Stimulated activated naive CD8-positive, alpha-beta T cell treated with anti-CD3 and anti-CD28 coated beads, Interleukin-15, Interleukin-2, amounts not matched to agents 100 U/mL and 50 U/mL, for 24 hours (primary cell): ENCODE measurements at places on chromosomes 1 and 21.

DNA sequence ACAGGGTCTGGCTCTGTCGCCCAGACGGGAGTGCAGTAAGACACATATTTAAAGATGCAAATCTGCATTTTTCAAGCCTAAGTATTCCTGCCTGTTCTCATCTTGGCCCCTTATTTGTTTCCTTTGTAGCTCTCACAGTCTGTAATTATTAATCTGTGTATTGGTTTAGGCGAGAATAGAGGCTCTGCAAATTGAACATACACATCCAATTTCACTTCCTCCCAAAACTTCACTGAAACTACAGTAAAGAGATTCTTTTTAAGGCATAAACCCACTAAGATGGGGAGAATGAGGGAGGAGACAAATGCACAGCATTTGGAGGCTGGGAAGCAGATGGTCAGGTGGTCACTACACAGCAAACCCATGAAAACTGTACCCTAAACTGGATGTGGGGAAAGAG is 21.0 kb downstream of the HMGN2 start:
- DNase-seq, result no peak

DNA sequence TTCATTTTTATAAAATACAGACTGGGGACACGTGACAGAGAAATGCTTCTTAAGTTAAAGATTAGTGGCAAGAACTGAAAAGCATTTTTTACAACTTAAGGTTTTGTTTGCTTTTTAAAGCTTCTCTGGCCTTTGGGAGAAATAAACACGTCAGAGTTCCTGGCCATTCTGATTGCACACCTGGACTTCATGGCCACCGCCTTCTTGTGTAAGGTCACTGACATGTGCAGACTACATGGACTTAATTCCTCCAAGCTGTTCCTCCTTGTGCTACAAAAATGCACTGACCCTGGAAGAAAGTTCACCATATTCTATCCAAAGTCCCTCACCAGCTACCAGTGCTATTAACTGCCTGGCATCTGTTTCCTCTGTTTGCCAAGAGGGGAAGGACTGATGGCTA is 56.1 kb downstream of the GADD45A start:
- no peak for DNase-seq

DNA sequence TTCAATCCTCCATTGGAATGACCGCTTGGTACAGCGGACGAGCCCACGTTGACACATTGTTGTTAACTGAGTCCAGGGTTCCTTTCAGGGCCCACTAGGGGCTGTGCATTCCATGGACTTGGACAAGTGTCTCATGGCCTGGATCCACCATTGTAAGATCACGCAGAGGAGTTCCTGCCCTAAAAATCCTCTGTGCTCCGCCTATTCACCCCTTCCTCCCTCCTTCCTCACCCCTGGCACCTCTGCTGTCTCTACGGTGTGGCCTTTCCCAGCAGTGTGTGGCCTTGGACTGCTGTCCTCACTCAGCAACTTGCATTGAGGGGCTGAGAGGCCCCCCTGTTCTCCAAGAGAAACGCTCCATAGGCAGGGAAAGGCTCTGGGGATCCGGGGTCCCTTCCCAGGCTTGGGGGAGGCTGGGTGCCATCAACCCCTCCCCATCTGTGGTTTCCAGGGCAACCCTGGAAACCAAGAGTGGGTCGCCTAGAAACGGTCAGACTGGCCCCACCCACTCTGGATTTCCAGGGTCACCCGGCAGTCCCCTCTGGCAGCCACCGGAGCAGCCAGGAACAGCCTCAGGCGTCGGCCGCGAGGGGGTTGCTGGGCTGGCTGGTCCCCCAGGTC is 50.9 kb downstream of the MEGF6 start:
- no peak for DNase-seq

DNA sequence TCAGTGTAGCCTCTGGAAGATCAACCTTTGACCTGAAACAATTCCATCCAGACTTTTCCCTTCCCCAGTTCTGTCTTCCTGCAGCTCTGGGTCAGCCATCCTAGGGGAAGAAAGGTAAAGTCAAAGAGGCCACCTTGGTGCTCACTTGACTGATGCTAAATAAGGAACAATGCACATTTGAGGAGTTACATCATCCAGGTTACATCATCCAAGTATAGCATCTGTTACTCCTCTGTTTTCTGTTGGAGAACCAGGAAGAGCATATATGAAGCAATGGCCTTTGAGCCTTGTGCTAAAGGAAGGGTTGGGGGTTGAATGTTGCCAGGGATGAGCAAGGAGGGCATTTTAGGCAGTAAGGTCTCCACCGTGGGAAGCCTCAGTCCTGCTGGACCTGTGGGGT is 3.1 kb upstream of the DSCAM start:
- DNase-seq, result no peak

GRCh38 chr1:7453038-7453437 is 318.1 kb upstream of the VAMP3 start:
- no peak for DNase-seq

DNA sequence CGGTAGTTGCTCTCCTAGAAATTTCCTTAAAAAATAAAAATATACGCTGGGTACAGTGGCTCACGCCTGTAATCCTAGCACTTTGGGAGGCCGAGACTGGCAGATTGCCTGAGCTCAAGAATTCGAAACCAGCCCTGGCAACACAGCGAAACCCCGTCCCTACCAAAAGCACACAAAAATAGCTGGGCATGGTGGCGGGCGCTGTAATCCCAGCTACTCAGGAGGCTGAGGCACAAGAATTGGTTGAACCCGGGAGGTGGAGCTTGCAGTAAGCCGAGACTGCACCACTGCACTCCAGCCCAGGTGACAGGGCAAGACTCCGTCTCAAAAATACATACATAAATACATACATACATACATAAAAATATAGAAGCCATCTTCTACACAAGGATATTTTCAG is 262.8 kb downstream of the AKT3 start:
- no peak for DNase-seq

- DNase-seq, result no peak
Measured at GRCh38 chr1:59595774-59596173, 219.0 kb upstream of the HOOK1 start.

DNA sequence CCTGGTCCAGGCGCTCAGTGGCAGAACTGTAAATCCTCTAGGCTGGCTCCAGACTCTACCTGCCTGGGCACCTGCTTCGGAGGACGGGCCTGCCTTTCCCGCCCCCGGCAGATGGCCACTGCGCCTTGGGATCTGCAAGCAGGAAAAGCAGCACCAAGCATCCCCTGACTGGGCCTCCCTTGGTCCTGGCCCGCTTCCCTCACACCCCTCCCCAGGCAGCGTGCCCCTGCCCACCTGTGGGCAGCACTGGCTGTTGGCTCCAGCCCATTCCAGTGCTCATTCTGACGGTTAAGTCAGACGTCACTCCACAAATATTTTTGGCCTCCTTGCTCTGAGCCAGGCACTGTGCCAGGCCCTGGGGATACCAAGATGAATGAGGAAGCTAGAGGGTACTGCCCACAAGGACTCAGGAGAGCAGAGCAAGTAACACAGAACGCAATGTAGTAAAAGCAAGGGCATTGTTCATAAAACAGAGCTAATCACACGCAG is 22.0 kb upstream of the BLACAT1 start:
- DNase-seq, result no peak

DNA sequence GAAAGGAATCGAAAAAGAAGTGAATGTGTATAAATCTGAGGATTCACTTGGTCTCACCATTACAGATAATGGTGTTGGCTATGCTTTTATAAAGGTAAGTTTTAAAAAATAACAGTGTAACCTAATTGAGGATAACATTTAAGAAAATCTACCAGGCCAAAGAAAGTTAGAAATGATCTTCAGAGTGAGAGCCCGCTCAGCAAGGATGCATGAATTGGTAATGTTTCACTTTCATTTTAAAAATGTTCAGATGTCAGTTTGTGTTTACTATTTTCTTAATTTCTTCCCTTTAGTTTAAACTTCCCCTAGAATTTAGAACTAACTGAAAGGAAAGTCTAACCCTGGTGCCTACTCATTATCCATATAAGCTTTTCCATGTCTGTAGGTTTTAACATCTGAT is 35.0 kb downstream of the GIPC2 start:
- DNase-seq, result no peak

DNA sequence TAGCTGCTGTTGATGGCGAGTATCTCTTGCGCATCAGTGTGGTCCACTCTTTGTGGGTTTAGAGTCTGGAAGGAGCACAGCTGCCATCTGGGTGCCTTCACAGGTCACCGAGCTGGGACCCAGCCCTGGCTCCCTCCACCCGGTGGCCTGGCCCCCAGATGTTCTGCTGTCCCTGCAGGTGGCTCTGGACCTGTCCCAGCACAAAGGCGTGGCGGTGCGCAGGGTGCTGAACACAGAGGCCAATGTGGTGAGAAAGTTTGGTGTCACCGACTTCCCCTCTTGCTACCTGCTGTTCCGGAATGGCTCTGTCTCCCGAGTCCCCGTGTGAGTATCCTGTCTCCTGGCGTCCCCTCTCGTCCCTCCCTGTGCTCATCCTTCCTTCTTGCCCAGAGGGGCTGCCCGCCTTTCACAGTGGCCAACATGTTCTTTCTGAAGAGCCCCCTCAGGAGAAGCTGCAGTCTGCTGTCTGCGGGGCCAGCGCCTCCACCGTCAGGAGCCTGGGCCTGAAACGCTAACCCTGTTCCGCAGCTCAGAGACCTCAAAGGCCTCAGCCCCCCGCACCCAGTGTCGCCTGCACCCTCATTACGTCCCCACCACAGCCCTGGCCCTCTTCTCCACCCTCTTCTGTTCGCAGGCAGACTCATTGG is 27.4 kb downstream of the QSOX1 start:
- no peak for DNase-seq

DNA sequence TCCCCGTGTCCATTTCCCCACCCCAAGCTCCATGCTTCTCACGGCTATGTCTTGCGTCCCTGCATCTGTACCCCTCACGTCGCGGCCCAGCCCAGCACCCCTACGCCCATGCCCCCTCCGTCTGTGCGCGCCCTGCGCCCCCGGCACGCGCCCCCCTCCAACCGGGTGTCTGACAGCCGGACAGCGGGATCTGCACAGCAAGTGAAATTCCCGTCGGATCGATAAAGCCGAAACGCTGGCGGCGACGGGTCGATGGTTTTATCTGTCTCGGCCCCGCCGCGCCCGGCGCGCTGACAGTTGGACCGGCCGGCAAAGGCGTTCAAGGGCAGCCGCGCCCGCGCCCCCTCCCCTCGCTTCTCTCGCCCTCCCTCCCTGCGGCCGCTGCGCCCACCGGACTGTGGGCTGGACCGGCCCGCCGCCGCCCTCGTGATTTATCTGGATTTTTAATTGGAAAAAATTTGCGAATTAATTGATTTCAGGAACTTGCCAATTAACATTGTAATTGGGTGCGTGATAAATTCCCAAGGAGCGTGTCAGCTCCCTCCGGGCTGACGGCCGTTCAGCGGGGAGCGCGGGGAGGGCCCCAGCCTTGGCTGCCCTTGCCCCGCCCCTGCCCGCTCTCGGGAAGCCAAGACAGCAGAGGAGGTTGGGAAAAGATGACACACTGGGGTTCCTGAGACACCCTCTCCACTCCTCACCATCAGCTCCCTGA is 57.1 kb downstream of the TMEM53 start:
- DNase-seq, result no peak

GRCh38 chr1:155069551-155070157 is 6.1 kb downstream of the EFNA4 start:
- no peak for DNase-seq

DNA sequence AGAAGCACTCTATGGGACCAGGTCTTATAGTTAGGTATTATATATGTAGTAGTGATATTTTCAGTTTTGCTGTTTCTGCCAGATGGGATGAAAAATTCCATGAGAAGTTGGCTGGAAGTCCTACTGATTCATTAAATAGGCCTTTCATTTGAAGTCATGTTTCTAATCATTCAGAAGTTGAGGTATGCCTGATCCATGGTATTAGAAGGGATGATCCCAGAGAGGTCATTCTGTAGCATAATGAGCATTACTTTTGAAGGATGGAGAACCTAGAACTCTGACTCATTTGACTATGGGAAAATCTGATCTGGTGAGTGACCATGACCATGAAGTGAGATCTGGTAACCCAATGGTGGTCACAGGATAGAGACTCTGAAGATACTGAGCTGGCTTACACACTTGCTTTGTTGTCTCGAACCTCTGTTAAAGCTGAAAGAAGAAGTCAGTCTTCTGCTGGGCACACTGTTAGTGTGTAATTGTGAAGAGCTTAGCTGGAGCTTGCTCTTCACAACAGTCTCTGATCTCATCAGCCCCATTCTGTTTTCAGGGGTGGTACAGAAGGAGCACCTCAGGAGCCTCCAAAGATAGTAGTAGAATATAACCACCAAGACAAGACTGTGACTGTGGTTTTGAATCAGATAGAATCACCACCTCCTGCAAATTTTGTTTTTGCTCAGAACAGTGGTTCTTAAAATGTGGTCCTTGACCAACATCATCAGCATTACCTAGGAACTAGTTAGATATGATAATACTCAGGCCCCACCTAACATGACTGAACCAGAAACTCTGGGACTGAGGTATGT is 9.0 kb downstream of the MGST3 start:
- DNase-seq, result no peak

- DNase-seq, result no peak
Measured at GRCh38 chr21:18369115-18369514, 34.5 kb downstream of the TMPRSS15 start.

GRCh38 chr1:199272628-199273086 is 633.8 kb downstream of the PTPRC start:
- no peak for DNase-seq

- DNase-seq, result no peak
Measured at GRCh38 chr21:25490742-25491141, 116.5 kb downstream of the MRPL39 start.

GRCh38 chr1:85058786-85059185 is 10.5 kb upstream of the MCOLN3 start:
- no peak for DNase-seq
